ENCODE measurements at places on chromosomes 7 and 10.

DNA sequence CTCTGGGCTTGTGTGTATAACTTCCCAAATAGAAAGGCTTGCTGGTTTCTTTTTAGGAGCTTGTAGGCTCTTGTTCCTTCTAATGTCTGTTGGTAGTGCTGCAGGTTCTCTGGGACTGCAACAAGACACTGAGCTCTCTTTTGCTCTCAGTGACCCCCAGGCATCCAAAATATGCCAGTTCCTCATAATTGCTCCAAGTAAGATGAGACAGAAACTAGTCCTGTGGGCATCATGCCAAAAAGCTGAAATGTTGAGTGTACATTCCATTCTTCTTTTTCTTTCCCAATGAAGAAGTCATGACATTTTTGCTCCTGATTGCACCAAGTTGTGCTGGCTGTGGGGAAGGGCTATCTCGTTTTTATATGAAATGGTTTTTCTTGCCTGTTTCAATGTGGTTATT lies 7.1 kb upstream of the BTBD16 start:
- DNase-seq = no peak

GRCh38 chr7:31102973-31103850 lies 51.1 kb downstream of the ADCYAP1R1 start:
- no peak for DNase-seq

- no peak for DNase-seq
Observed at GRCh38 chr7:104816537-104816936, 197.5 kb upstream of the KMT2E start.

DNA sequence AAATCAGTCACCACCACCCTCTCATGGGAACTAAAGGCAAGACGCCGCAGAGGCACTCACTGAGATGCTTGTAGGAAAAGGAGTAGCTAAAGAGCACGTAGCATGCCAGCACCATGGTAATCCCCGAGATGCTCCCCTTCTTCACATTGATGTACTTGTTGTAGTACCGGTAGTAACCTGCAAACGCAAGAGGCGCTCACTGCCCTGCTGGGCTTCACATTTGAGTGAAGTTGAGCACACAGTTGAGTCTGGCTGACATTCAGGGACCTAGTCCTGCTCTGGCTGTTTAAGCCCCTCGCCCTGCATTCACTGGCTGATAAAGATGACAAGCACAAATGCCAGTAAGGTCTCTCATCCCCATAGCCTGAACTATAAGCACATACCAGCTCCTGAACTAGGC lies 6.9 kb downstream of the ATP5MF start:
- peak; percentile 55 for DNase-seq

GRCh38 chr10:43202224-43202656 lies 64.0 kb downstream of the CSGALNACT2 start:
- no peak for DNase-seq

DNA sequence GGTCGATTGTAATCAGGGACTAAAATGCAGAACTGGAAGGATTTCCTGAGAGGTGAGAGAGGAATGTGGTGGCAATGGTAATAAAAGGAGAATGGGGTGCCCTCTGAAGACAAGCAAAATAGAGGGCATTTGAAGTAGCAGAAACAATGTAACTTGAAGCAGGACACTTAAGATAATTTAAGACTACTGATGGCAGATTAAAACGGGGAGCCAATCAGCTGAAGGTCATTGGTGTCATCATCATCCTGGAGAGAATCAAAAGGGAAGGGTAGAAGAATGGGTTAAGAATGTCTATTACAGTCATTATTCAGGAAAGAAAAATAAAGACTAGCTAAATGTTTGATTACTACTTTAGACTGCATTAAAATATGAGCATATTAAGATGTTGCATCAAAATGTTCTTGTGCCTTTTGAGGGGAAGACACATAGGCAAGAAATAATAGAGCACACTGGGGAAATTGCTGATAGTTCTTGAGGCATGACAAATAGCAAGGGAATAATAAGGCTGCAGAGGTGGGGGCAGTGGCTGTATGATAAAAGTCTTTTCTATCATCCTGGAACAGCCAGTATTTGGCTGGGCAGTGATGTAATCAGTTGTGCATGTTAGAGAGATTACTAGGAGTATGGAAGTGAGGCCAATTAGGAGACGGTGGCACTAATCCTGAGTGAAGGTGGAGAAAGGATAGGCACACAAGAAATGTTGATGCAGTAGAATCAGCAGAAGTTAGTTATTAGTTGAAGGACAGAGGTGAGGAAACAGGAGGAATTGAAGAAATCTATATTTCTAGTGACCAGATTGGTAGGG lies 60.2 kb downstream of the CCDC71L start:
- no peak for DNase-seq

- DNase-seq = no peak
Observed at GRCh38 chr7:86904949-86905834, 154.3 kb downstream of the ELAPOR2 start.

All from HuH-7 (cell line).